KBM-7 (cell line): ENCODE measurements at places on chromosomes 2 and 18.

DNA sequence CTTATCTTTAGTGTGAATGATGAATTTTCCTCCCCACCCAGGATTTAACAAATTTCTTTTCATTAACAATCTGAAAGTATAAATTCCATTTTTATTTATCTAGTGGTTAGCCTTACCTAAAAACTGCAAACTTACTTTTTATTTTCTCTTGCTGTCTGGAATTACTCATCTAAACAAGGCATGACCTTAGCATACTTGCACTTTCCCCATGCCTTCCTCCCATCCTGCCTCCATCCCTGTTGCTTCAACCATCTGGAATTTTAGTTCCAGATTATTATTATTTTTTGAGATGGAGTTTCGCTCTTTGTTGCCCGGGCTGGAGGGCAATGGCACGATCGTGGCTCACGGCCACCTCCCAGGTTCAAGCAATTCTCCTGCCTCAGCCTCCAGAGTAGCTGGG is 35.6 kb downstream of the GDF7 start:
- DNase-seq = no peak

- no peak for DNase-seq
These were observed 309.3 kb downstream of the ZNF521 start for GRCh38 chr18:25042641-25043051.

GRCh38 chr2:219916726-219917440 is 289.5 kb downstream of the SLC4A3 start:
- no peak for DNase-seq

DNA sequence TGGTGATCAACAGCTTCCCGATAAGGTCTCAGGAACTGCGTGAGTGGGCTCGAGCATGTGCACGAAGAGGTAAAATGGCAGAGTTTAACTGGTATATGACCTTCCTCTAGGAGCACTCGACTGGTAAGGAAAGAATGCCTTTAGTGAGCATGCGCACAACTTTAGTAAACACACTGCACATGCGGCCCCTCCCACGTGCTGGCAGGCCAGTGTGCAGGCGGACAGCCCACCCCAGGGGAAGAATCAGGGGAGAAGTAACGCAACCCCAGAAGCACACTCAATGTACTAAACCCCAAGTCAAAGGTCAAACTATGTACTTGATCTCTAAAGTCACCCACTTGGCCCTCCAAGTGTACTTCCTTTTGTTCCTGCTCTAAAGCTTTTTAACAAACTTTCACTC is 28.7 kb upstream of the SLC25A52 start:
- DNase-seq = no peak

DNA sequence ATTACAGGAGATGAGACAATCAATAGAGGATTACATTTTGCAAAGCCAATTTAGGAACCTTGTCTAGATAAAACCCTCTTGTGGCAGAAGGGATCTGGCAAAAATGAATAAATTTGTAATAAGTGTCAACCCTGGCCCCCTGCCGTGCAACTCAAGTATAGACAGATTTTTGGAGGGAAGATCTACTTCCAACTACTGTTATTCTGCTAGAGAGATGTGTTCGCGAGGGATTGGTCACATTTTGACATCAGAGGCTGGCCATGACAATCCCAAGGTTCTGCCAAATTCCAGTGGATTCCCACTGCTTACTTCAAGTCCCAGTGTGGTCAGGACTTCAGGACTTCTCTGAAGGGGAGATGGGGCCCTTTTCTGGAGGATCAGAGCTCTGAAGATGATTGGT is 192.6 kb downstream of the SH3RF3 start:
- DNase-seq = no peak
